ENCODE measurements at places on chromosomes 7 and 10. TPM values are rescaled to one million over a fixed set of nuclear protein-coding genes. Genes with fewer than 3 reads are reported as not detected.

The PFKP gene
- 76.1 TPM for total RNA-seq

The BMPER gene
- 1.3 TPM for total RNA-seq

The AKR1C4 gene
- not detected for total RNA-seq

DNA sequence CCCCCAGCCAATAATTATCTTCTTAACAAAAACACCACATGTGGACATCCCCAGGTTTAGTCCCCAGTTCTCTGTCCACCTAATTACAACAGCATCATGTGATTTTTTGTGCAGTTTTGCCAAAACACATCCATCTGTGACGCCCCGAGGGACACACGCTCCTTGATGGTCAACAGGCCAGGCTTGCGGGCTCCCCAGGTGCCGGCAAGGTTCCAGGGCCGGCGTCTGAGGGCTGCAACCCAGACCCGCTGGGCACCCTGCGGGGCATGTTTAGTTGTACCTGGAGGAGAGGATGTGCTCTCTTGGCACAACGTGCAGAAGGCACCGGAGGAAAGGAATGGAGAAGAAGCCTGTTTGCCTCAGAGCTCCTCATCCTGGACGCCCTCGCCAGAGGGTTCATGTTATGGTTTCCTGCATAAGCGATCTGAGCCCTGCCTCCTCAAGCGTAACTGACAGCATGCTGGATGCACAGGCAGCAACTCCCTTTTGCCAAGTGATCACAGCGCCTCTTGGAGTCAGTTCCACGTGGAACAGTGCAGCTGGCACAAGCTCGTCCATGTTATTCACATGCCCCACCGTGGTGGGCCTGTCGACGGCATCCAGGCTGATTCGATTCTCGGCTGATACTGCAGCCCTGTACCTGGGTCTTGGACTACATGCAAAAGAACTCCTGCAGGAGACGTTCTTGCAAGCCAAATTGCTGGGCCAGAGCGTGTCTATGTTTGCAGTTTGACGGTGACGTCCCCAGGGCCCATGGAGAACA is 41.6 kb downstream of the JAKMIP3 start:
- no peak for DNase-seq

DNA sequence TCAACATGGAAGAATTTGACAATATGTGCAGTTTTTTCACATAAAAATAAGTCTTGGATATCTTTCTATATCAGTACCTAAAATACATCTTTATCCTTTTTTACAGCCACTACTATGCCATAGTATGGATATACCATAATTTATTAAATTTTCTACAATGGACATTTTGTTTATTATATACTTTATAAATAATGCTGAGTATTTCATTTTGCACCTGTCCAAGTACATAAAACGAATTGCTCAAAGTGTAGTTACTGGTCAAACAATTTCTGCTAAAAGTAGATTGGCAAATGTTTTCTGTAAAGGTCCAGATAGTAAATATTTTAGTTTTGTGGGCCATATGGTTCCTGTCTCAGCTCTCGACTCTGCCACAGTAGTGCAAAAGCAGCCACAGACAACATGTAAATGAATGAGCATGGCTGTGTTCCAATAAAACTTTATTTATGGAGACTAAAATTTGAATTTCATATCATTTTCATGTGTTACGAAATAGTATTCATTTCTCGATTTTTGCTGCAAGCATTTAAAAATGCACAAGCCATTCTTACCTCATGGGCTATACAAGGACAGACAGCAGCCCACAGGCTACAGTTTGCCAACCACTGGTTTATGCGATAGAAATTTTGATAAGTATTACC is 96.9 kb upstream of the STEAP1B start:
- DNase-seq = no peak

The SMO gene
- 2.1 TPM for total RNA-seq

- DNase-seq = peak; percentile 25
Measured at GRCh38 chr7:44215531-44215930, 14.8 kb downstream of the YKT6 start.

Data from mucosa of descending colon (tissue), 3 donors.